ENCODE measurements at places on chromosomes 13 and 19. TPM values are rescaled to one million over a fixed set of nuclear protein-coding genes. Genes with fewer than 3 reads are reported as not detected.

RAB8A gene
- total RNA-seq: 74.9 TPM

FXYD3 gene
- not detected for total RNA-seq

DNA sequence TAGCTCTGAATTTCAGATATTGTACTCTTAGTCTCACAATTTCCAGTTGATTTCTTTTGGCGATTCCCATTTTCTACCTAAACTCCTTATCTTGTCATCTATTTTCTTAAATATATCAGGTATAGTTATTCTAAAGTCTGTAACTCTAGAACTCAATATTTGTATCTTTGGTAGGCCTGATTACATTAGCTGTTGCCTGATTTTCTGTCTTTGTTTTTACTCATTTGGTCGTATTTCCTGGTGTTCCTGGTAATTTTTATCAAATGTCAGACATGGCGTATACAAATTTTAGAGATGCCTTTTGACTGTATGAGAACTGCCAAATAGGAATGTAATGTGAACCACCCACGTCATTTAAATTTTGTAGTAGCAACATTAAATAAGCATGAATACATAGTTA is 266.7 kb downstream of the ZNF536 start:
- H3K27ac ChIP-seq: no peak overlapping the region
- no peaks in the 10 kb centered on the region for H3K4me1 ChIP-seq
- H3K36me3 ChIP-seq: no peaks in the 10 kb centered on the region
- H3K4me3 ChIP-seq: no peak overlapping the region

- H3K36me3 ChIP-seq: no peaks in the 10 kb centered on the region
- no peak for DNase-seq
- no peak overlapping the region for H3K4me3 ChIP-seq
- no peaks in the 10 kb centered on the region for H3K27me3 ChIP-seq
- H3K4me1 ChIP-seq: peaks cover 18% of the 10 kb centered on the region
Observed at GRCh38 chr13:49938314-49938713, 2.2 kb upstream of the SPRYD7 start.

RNF17 gene
- total RNA-seq: 0.28 TPM

PNMA8A gene
- total RNA-seq: not detected

DNA sequence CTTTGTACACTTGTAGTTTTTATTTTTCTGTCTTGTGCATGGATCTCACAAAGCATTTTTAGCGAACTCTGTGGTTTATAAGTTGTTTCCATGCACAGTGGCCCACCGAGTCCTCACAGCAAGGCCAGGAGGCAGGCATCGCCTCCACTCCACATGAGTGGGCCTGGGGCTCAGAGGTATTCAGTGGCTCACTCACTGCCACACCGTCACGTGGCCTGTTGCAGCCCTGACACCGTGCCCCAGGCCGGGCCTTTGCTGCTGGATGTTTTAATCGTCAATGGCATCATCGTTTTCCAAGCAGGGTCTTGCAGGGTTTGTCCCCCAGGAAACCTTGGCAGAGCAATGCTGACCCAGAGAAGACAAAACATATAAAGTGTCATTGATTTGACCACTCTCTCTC is 59.8 kb downstream of the SPACA7 start:
- DNase-seq: no peak
- no peak overlapping the region for H3K27ac ChIP-seq
- no peaks in the 10 kb centered on the region for H3K36me3 ChIP-seq
- H3K27me3 ChIP-seq: no peaks in the 10 kb centered on the region

GRCh38 chr13:112251930-112252585 is 124.1 kb upstream of the SPACA7 start:
- no peak for DNase-seq
- H3K27me3 ChIP-seq: peaks cover 5% of the 10 kb centered on the region
- H3K4me1 ChIP-seq: no peaks in the 10 kb centered on the region
- no peaks in the 10 kb centered on the region for H3K36me3 ChIP-seq
- H3K4me3 ChIP-seq: no peak overlapping the region

DNA sequence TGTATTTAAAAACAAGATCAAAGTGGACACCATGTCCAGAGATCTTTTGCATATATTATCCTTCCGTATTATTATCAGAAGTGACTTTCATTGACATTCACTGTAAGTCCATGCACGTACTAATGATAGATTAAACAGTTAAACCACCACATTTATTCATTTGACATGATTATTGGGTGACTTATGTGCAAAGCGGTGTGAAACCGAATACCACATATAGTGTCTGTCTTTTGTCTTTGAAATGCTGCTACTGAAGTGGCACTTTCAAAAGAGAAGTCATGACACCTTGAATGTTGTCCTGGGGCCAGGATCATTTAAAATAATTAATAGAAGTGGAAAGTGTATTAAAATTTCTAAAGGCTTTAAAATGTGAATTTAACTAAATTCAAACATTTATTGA is 100.1 kb downstream of the ERCC5 start:
- no peak overlapping the region for H3K4me3 ChIP-seq
- H3K36me3 ChIP-seq: no peaks in the 10 kb centered on the region
- no peak for DNase-seq
- H3K27ac ChIP-seq: no peak overlapping the region

DNA sequence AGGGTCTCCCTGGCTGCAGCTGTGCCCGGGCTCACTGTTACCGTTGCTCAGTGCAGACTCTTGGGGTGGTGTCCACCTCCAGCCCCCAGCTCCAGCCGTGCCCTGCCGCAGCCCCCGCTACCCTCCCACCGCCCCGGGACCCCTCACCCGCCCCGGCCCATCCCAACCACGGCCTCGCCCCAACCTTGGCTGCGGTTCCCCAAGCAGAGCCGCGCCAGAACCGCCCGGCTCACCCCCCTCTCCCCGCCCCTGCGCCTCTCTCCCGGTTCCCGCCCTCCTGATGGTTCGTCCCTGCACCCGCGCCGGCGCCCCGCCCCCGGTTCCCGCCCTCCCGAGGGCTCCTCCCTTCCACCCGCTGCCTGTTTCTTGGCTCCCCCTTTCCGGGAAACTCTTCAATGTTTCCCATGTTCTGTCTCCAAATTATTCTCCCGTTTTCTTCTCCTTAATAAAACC is 40.3 kb downstream of the ANKRD10 start:
- no peak overlapping the region for H3K27ac ChIP-seq
- H3K36me3 ChIP-seq: no peaks in the 10 kb centered on the region
- peaks cover 13% of the 10 kb centered on the region for H3K27me3 ChIP-seq
- peak overlapping the region; percentile 34 for H3K4me3 ChIP-seq
- DNase-seq: peak; percentile 25

TEX29 gene
- total RNA-seq: 0.52 TPM

- H3K4me1 ChIP-seq: no peaks in the 10 kb centered on the region
- no peak overlapping the region for H3K4me3 ChIP-seq
- DNase-seq: no peak
- no peak overlapping the region for H3K27ac ChIP-seq
- H3K36me3 ChIP-seq: no peaks in the 10 kb centered on the region
Observed at GRCh38 chr13:35995136-35995535, 136.0 kb downstream of the DCLK1 start.

VSTM1 gene
- total RNA-seq: not detected

PRSS57 gene
- total RNA-seq: not detected
